ENCODE measurements at places on chromosomes 7 and 10.

GRCh38 chr7:50781381-50782293 lies 1.1 kb downstream of the GRB10 start:
- no peak for DNase-seq

- no peak for DNase-seq
These were observed 558.7 kb downstream of the PTPRN2 start for GRCh38 chr7:158028971-158029370.

GRCh38 chr7:116528008-116528789 lies 3.4 kb downstream of the CAV1 start:
- no peak for DNase-seq

GRCh38 chr10:69892406-69892805 lies 90.7 kb downstream of the COL13A1 start:
- no peak for DNase-seq

- DNase-seq = no peak
These were observed 486.3 kb upstream of the PCDH15 start for GRCh38 chr10:55287346-55287745.

- no peak for DNase-seq
These were observed 51.5 kb downstream of the RSU1 start for GRCh38 chr10:16765509-16766375.

DNA sequence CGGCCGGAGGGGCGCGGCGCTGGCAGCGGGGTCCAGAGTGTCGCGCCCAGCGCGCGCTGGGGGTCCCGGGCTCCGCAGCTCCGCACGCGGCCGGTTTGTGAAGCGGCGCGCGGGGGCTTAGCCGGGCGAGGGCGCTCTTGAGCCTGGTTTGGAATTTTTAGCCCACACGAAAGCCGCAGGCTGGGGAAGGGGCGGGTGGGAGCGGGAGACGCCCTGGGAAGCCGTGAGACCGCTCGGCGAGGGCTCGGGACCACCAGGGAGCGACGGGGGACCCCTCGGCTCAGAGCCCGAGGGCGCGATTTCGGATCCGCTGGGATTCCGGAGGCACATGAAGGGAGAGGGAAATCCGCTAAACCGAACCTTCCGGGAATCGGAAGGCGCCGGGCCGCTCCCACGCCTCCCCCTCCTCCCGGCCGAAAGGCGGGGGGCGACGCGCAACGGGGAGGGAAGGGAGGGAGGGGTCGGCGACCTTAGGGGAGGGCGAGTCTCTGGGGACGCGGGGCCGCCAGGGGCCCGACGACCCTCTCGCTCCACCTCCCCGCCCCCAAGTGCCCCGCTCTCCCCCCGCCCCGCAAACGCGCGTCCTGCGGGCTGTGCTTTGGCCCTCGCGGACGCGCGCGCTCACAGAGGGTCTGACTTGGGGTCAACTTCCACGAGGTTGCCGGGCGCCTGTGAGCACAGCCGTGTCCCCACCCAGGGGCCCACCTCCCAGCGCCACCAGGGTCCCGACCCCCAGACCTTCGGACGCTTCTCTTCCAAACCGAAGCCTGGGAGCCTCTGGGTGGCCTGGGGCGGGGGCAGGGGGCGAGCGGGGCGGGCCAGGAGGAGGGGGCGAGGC lies 5.1 kb upstream of the ELFN1 start:
- DNase-seq = peak; percentile 26

GRCh38 chr7:39530971-39531370 lies 35.2 kb upstream of the YAE1 start:
- DNase-seq = no peak

- no peak for DNase-seq
These were observed 1.5 kb downstream of the DOCK4 start for GRCh38 chr7:112204499-112205342.

DNA sequence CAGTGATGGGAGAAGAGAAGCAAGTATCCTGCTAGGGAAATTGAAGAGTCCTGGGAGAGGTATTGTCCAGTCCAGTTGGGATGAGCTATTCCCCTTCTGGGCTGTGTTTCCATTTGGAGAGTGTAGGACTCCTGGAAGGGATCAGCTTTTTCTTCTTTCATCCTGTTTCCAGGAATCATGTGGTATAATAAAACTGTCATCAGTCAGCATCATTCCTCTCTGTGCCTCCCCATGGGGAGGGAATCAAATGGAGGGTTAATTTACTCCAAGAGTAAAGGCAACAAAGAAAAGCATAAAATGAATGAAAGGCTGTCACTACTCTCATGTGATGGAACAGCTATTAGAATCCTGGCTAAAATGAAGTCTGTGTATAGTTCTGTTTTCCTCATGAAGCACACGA lies 429.9 kb downstream of the SORCS3 start:
- no peak for DNase-seq

DNA sequence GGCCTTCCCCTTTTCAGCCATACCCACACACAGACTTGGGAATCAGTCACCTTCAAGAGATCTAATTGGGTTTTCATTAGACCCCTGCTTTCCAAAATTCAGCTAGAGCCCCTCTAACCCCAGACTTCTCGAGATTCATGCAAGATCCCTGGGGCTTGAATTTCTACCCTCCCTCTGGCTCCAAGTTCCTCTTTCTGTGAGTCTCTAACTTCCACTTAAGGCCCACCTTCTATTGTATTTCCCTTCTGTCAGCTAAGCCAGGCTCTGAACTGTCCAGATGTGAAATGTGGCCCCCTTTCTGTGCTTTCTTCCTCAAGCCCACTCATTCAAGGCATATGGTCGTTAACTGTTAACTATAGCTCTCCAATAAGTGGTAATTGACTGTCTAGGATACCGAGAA lies 132.2 kb downstream of the ZNF365 start:
- no peak for DNase-seq

- DNase-seq = no peak
These were observed 9.0 kb upstream of the RASSF4 start for GRCh38 chr10:44950326-44951225.

DNA sequence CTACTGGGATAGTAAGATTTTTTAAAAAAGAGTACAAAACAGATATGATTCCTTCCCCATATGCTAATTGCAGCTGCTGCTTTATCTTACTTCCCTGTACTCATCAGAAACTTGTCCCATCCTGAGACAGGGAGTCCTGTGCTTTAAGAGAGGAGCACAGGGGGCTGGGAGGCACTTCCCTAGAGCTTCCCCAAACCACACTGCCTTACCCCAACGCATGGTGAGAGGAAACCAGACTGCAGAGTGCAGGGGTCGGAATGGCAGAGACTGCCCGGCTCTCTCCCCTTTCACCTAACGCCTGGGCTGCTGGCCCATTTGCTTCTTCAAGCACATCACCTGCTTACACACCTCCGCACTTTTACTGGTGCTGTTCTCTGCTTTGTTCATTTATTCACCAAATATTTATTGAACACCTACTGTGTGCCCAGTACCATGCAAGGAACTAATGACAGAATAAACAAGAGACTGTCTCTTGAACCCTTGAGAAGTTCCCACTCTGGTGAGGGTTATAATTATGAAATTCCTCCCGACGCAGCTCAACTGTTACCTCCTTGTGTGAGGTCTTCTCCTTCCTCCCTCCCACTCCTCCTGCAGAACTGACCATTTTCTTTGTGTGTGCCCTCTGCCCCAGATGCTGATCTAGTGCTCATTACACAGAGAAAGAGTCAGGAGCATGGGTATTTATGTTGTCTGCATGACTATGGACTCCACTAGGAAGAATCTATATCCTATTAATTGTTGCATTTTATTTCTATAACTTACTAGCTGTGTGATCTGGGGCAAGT lies 289.7 kb downstream of the TCF7L2 start:
- no peak for DNase-seq

DNA sequence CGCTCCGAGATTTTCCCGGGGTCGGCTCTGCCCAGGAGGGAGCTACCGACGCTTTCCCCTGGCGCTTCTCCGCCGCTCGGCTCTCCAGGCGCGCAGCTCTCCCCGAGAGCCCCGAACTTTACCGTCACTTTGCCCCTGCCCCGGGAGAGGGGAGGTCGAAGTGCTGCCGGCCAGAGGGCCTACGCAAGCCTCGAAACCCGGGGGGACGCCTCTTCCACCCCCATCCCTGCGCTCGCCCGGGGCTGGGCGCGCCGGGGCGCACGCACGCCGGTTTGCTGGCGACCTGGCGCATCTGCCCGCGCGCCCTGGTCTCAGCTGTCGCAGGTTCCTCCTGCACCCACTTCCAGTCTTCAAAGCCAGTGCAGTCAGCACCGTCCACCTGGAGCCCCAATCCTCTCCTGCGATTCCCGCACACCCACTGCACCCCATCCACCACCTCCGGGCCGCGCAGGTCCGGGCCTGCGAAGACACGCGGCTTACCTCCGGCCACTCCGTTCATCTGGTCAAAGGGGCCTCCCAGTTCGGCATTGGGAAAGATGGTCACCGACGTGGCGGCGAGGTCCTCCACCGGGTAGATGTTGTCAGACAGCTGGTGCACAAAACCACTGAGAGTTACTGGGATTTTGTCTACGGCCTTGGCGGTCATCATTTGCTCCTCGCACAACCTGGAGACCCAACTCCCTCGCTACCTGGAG lies 638 bp downstream of the EGR2 start:
- no peak for DNase-seq

DNA sequence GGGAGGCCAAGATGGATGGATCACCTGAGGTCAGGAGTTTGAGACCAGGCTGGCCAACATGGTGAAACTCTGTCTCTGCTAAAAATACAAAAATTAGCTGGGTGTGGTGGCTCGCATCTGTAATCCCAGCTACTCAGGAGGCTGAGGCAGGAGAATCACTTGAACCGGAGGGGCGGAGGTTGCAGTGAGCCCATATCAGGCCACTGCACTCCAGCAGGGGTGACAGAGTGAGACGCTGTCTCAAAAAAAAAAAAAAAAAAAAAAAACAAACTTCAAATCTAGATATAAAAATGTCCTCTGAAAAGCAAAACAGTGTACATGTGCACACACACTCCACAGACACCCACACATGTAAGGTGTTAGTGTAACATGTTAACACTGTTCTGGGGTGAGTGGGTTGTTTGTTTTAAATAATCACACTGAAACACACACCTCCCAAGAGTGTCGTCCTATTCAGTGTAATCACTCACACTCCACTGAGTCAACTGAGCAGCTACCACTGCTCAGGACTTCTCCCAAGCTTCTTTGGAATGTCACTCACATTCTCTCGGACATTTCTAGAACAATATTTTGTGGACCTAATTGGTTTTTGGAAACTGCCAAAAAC lies 12.8 kb upstream of the RGS10 start:
- no peak for DNase-seq

DNA sequence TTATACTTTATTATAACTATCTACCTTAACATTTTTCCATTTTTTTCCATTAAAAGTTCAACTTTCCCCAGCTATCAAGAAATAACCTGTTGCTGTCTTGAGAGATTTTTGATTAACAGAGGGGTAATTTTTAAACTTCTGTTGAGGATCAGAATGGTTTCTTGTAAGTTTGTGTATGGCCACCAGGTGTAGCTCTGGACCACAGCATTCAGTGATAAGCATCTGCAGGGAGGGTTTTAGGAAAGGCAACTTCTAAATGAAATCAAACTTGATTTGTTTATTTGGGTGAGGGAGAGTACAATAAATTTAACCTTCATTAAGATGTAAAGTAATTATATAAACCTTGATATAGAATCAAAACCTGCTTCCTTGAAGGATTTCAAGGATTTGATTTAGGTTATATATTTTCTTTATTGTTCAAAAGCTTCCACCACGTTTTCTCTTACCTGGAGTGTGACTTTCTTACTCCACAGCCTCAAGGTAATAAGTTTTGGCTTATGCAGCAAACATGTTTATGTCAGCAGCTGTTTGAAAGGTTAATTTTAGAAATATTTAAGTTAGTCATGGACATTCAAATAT lies 153.3 kb downstream of the STK31 start:
- peak; percentile 49 for DNase-seq

GRCh38 chr10:7787857-7788638 lies at the start of the genes ATP5F1C and KIN:
Gene ATP5F1C, plus strand, starts transcription at chr10:7788177. Its CDS starts 31 bp downstream, at chr10:7788208.
Gene KIN, minus strand, starts transcription at chr10:7787993. Its CDS starts 60 bp downstream, at chr10:7787933.
- DNase-seq = peak; percentile 82

DNA sequence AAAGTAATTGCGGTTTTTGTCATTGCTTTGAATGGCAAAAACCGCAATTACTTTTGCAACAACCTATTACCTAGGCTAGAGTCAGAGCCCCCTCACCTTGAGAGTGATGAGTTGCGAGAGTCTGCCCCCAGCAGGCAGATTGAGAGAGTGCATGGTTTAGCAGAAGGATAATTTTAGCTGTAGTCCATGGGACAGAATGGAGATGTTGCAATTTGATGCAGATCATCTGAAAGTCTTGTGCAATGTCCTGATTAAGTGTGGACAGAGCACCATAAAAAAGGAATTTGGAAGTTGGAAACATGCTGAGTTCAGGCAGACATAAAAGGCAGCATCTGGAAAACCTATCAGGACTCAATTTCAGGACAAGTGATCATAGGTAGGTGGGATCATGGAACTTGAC lies 48.7 kb downstream of the GPR141 start:
- no peak for DNase-seq

DNA sequence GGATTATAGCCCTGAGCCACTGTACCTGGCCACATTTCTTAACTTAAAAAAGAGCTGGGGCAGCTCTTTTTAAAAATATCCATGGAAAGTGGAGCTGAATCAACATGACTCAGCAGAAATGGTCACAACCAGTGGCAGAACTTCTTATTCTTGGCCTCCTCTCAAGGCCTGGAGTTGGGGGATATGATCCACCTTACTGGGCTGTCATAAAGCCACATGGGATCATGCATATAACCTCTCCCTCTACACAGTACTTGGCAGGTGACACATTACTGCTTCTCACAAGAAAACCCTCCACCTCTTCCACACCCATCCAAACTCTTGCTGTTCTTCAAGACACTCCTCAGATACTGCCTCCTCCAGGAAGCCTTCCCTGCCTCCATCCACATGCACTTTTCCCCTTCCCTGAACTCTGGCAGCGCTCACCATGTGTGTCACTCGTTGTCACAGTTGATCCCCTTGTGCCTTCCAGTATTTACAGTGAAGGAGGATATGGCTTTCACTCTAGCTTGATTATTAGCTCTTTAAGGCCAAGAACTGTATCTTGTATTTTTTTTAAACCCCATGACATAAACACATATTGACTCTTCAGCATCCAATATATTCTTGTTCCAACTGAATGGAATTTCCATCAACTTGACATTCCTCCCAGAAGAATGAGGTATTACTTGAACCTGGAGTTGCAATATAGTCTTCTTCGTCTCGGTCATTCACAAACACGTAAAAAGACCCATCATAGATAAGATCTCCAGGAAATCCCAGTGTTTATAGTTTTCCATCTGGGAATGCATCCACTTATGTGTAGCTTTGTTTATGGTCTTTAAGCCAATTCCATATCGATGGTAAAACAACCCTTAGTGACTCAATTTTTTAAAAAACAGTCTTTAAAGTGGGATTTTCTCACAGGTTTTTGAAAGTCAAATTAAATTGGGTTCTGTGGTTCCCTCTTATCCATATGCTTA lies 85.5 kb downstream of the TBXAS1 start:
- no peak for DNase-seq

DNA sequence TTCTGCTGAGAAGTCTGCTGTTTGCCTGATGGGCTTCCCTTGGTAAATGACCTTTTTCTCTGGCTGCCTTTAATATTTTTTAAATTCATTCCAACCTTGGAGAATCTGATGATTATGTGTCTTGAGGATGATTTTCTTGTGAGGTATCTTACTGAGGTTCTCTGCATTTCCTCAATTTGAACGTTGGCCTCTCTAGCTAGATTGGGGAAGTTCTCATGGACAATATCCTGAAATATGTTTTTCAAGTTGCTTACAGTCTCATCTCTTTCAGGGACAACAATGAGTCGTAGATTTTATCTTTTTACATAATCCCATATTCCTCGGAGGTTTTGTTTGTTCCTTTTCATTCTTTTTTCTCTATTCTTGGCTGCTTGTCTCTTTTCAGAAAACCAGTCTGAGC lies 208.4 kb downstream of the KIF20B start:
- no peak for DNase-seq

- DNase-seq = no peak
These were observed 424.6 kb upstream of the NFE2L3 start for GRCh38 chr7:25727446-25727845.

- DNase-seq = no peak
These were observed 866.9 kb downstream of the LRMDA start for GRCh38 chr10:76298329-76298728.
